ENCODE measurements at places on chromosomes 5 and 9.

DNA sequence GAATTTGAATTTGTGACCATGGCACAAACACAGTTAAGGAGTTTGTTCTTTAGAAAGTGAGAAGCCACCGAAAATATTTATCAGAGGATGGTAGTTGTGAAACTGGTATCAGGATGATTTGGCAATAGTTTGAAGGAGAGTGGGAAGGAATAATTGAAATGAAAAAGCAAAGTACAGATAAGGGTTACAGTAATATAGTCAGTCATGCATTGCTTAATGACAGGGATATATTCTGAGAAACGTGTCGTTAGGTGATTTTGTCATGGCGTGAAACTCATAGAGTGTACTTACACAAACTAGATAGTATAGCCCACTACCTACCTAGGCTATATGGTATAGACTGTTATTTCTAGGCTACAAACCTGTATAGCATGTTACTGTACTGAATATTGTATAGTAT lies 84.2 kb downstream of the GPBP1 start:
- DNase-seq, result no peak

DNA sequence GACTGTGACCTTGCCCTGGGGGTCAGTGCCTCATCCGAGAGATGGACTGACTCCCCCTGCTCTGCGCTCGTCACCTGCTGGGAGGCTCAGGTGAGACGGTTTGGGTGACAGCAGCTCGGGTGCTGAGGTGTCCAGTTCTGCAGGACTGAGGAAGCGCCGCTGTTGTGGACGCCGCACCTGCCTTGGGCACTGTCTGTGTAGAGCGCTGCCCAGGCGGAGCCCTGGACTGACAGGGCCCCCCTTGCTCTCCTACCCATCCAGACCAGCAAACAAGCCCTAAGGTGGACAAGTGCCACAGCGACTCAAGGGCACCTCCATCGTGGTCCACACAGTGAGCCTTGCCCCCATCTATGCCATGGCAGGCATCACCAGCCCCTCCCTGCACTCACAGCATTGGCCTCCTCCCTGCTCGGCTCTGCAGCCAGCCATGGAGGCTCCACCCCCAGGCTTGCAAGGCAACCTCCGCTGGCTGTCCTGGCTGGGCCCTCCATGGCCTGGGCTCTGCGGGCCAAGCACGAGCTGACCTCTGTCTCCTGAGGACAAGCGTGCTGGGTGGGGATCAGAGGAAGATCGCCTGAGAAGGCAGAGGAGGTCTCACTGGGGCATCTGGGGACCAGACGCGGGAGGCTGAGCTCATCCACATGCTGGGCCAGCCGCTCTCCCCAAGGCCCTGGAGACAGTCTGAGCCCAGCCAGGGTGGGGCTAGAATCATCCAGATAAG lies 87.1 kb upstream of the COL5A1 start:
- DNase-seq, result no peak

DNA sequence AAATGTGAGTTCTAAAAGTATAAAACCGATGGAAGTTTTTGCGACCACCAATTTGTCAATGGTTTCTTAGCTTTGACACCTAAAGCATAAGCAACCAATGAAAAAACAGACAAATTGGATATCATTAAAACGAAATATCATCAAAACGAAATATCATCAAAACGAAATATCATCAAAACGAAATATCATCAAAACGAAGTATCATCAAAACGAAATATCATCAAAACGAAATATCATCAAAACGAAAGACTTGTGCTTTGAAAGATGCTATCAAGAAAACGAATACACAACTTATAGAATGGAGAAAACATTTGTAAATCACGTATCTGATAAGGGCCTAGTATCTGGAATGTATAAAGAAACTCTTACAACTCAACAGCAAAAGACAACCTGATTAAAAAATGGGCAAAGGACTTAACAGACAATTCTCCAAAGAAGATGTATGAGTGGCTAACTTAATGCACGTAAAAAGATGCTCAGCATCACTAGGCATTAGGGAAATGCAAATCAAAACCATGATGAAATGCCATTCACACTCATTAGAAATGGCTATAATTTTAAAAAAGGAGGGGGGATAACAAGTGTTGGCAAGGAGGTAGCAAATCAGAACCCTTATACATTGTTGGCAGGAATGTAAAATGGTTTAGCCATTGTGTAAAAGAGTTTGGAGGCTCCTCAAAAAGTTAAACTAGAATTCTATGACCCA lies 29.4 kb upstream of the TBC1D9B start:
- no peak for DNase-seq

DNA sequence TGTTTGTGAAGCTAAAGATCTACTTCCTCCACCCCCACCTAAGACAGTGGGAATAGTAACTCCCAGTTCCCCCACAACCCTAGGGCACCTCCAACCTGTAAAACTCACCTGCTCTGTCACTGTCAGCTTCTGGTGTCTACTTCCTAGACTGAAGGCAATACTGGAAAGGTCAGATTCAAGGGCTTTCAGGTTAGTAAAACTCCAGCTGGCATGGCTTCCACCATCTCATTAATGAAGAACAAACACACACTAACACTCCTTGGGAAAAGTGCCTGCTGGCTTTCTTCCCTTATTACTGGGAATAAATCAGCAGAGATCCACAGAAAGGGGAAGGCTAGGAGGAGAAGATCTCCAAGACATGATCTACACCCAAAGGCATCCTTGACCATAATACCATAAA lies 109.9 kb downstream of the TMEM174 start:
- no peak for DNase-seq

GRCh38 chr5:20041326-20042274 lies 53.6 kb upstream of the CDH18 start:
- DNase-seq, result no peak

DNA sequence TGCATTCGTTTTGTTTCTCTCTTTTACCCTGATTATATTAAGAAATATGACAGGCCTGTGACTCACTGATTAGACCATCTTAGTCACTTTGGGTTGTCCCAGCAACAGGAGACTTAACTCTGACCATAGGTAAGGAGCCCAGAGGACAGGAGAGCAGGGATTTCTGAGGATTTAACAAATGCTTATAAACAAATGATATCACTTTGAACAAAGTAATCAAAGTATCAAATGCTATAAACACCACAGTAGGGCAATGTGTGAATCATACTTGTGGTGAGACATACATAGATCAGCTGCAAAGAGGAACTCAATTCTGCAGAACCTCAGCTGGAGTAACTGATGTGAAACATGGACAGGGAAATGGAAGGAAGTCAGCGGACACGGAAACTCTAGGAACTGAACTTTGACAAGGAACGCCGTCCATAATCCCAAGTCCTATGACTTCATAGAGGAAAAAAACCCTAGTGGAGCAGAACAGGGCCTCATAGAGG lies 190.6 kb upstream of the MSX2 start:
- no peak for DNase-seq

GRCh38 chr5:9118852-9119251 lies 427.0 kb downstream of the SEMA5A start:
- DNase-seq, result no peak

- no peak for DNase-seq
These were observed 32.2 kb downstream of the PCDH1 start for GRCh38 chr5:141846031-141846430.

GRCh38 chr5:174446988-174447387 lies 277.4 kb upstream of the MSX2 start:
- DNase-seq, result no peak

DNA sequence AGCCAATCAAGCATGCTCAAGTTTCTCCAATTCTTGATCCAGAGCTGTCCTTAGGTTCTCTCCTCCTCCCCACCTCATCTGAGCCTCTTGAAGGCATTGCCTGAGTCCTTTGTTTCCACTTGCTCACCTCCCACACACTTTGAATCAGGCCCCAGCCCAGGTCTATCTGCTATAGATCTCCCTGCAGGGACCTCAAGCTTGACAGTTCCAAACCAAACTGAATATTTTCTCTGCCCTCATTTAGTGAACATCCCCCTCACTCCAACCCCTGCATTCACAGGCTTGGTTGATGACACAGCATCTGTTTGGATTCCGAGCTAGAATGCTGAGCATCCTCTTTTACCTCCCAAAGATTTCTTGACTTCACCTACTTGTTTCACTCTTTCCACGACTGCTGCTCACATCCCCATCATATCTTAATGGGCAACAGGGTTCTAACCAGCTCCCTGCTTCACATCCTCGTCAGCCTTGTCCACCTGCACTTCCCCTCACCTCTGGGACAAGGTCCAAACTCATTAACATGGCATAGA lies 474.5 kb downstream of the ZSWIM6 start:
- no peak for DNase-seq

DNA sequence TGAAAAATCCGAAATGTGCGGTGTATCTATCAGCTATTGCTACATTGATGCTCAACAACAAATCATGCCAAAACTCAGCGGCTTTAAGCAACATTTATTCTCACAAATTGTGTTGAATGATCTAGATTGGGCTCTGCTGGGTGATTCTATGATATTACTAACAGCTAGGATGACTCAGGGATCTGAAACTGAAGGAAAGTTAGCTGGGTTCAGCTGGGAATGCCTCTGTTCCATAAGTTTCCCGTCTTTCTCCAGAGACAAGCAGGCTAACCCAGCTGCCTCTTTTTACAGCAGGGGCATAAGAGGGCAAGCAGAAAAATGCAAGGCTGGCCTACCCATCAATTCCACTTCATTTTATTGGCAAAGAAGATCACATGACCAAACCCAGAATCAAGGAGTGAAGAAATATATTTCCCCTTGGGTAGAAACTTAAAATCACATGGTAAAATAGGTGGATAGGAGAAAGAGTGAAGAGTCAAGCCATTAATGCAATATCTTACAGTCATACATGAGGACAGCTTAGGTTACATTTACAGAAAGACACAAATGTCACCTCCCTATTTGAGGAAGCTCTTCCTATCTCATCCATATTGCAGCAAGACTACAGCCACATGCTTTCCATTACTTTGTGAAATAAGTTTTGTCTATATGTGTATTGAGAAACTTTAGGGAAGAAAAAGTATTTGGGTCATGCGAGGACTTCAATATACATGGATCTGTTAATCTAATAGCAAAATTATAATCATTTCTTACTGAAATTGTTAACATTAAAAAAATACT lies 30.8 kb downstream of the IL7R start:
- no peak for DNase-seq

GRCh38 chr5:43412644-43413043 lies 453 bp upstream of the CCL28 start:
- no peak for DNase-seq

GRCh38 chr9:90053027-90053426 lies 448.2 kb downstream of the GADD45G start:
- DNase-seq, result no peak

- DNase-seq, result no peak
These were observed 3.2 kb downstream of the SH3PXD2B start for GRCh38 chr5:172450861-172451695.

- DNase-seq, result no peak
These were observed 56.6 kb downstream of the SLC28A3 start for GRCh38 chr9:84283946-84284345.

DNA sequence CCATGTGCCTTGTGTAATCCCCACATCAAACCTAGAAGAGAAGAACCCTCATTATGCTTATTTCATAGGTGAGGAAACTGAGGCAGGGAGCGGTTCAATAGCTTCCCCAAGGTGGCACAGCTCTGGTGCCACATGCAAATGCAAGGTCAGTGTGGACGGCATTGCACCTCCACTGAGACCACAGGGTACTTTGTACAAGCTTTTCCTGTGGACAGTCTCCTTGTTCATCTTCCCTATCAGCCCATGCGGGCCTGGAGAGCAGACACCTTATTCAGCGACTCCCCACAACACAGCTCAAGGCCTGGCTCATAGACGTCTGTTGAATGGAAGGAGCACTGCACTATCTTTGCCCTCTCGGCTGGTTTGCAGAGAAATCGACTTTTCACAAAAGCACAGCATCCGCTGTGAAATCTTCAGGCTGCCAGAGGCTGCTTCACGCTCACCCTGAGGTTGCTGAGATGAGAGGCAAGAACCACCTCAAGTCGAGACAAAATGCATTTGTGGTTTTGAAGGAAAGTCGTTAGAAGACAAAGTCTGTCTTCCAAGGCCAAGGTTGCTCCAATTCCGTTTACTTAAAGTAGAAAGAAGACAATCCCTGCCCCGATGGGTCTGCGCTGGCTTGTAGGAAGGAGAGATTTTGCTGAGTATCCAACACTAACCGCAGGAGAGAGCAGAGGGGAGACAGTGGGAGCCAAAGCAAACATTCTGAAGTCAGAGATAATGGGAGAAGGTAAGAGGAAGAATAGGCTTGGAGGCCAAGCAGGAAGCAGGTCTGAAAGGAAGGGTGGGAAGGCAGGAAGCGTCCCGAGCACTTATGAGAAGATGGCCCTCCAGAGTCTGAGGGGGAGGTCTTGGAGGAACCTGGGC lies 34.2 kb upstream of the STRBP start:
- DNase-seq, result no peak

- no peak for DNase-seq
These were observed 26.0 kb upstream of the SYK start for GRCh38 chr9:90775657-90776056.

DNA sequence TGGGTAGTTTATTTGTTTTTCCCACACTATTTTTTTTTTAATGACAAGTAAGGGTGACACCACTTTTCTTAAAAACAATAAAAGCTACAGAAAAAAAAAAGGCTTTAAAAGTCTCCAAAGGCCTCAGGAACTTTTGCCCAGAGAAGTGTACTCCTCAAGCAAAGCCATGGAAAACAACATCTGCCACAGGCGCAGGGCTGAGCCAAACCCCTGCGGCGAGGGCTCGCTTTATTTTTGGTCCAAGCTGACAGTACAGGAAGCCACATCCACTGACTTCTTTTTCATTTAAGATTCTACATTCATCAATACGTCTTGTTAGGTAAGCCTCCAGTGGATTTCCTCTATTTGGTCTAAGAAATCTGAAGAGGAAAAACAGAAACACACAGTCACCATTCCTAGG lies 51.9 kb upstream of the IFNK start:
- DNase-seq, result no peak

- DNase-seq, result no peak
These were observed at the start of gene OR2S2 for GRCh38 chr9:35958104-35958837. TSS of gene OR2S2 (minus strand) at chr9:35958154. CDS start at chr9:35958098, 56 bp downstream.

- DNase-seq, result no peak
These were observed 31.3 kb downstream of the MARCHF3 start for GRCh38 chr5:126998895-126999570.

- DNase-seq, result no peak
These were observed 39.0 kb upstream of the ICE1 start for GRCh38 chr5:5383461-5383860.

GRCh38 chr9:87950765-87951488 lies 23.4 kb downstream of the CDK20 start:
- no peak for DNase-seq

- no peak for DNase-seq
These were observed 5.3 kb upstream of the DCP2 start for GRCh38 chr5:112971276-112971675.

GRCh38 chr5:119276978-119277377 lies 78.8 kb upstream of the TNFAIP8 start:
- DNase-seq, result no peak

DNA sequence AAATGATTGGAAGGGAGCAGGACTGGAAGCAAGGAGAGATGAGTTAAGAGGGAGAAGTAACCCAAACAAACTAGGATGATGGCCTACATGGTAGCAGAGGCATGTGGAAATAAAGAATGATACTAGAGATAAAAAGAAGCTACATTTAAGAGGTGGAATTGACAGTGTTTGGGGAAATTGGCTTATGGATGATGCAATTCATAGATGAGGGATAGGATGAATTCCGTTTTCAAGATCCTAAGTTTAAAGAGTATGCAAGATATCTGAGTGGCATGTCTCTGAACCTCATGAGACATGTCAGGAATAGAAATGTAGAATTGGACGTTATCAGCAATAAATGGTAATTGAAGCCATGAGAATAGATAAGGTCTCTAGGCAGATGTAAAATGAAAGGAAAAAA lies 73.6 kb downstream of the RPS23 start:
- no peak for DNase-seq

- DNase-seq, result no peak
These were observed 5.5 kb downstream of the SEPTIN8 start for GRCh38 chr5:132771503-132771998.

- DNase-seq, result no peak
These were observed 280.8 kb downstream of the FANCC start for GRCh38 chr9:95036676-95037075.

All from GM06990 (cell line).